ENCODE measurements at places on chromosomes 3 and 15. TPM values are rescaled to one million over a fixed set of nuclear protein-coding genes. Genes with fewer than 3 reads are reported as not detected.

TGFBR2 gene
- total RNA-seq, result 95.3 TPM

DNA sequence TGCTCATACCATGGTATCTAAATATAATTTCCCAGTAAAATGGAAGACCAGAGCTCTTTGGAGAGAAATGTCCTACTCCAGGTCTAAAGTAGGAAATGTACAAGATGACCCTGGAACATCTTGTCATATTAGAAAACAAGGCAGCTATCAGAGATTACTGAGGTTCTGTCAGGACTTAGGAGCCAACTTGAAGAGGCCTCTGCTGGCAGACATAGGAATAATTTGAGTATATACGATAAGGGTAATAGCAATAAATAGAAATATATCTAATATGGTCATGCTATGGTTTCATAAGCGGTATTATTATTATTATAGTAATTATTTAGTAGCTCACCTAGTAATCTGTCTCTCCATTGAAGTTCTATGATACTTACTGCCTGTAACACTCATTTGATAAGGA is 224.2 kb downstream of the SOX2 start:
- DNase-seq, result no peak

GRCh38 chr15:73849641-73850040 is 23.7 kb upstream of the TBC1D21 start:
- DNase-seq, result no peak

TMIE gene
- not detected for total RNA-seq

LXN gene
- total RNA-seq, result 29.7 TPM

GRCh38 chr3:16337856-16338540 is 73.0 kb downstream of the OXNAD1 start:
- DNase-seq, result no peak

DNA sequence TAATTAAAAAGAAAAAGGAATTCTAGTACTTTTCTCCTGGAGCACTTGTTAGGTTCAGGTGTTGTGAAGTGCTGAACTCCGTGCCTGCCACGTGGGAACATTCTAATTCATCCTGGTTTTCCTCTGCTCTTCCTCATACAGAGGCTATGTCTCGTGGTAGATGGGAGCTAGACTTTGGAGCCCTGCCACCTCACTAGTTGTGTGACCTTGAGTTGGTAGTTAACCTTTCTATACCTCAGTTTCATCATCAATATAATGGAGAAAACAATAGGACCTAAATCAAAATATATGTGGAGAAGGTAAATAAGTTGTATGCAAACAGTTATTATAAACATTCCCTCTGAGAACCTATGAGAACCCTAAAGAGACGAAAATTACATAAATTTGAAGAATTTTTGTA is 10.6 kb downstream of the ALAS1 start:
- no peak for DNase-seq

DNA sequence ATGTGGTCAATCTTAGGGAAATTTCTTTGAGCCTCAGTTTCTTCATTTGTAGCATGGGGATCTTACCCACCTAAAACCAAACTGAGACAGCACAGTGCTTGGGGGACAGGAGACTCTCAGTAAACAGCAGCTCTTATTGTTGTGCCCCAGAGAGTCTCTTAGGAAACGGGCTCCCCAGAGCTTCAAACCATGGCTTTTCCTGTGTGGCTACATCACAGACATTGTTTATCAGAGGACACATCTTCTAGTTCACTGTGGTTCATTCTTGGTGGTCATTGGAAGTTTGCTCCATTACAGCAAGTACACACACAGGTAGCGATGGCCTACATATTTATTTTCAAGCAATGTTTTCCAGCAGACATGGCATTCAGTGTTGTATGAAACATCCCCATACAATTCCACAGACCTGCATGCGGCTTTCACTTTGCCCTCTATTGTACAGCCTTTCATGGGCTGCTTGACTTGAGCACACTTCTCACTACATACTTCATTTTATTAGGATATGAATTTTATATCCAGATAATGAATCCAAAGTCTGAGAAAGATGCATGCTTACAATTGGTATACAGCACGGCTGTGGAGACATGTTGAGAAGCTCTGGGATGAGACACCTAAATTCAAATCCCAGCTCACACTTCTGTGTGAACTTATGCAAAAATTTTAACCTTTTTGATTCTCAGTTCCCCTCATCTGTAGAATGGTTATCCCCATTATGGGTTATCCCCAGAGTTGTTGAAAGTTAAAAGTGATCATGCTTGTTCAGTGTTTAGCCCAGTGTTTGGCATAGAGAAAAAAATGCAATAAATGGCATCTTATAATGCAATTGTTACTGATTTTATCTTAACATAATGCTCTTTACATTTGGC is 84.8 kb upstream of the ICE2 start:
- no peak for DNase-seq

DNA sequence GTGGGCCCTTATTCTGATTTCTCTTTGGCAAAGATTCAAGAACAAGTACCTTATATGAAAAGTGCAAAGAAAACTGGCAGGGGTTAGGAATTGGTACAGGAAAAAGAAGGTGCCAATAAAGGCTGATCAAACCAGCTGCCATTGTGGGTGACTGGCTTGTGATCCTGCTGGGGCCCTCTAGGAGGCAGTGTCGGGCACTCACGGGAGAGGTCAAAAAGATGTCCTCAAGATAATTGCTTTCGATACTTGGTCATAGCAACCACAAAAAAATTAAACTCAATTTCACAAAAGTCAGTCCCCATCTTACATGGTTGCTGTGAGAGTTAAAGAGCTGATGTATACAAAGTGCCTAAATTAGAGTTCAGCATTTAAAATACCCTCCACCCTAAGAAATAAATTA is 31.0 kb upstream of the CAV3 start:
- DNase-seq, result no peak

GRCh38 chr3:156409694-156410093 is 145.2 kb downstream of the SSR3 start:
- DNase-seq, result no peak

GRCh38 chr15:48631176-48631770 is 14.2 kb downstream of the FBN1 start:
- DNase-seq, result no peak

- DNase-seq, result no peak
Observed at GRCh38 chr15:70035719-70036077, 62.0 kb downstream of the TLE3 start.

DNA sequence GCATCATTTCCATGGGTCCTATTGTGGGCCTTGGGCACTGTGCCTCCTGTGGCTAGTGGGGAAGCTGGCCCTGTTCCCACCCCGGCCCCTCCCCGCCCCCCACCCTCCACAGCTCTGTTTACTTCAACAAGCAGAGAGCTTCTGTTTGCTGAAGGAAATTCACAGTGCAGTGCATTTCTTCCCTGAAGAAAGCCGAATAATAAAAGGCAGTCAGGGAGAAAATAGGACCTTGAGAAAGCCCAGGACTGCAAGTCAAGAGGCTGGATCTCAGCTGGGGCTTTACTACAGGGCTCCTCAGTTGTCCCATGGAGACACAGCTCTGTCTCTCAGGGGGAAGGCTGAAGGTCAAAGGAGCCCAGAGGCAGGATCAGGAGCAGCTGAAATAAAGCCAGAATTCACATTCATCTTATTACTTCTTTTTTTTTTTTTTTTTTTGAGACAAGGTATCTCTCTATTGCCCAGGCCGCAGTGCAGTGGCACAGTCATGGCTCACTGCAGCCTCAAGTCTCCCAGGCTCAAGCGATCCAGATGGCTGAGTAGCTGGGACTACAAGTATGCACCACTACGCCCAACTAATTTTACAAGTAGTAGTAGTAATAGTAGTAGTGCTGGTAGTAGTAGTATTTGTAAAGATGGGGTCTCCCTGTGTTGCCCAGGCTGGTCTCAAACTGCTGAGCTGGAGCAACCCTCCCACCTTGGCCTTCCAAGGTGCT is 33.0 kb upstream of the LACTB start:
- DNase-seq, result no peak

DNA sequence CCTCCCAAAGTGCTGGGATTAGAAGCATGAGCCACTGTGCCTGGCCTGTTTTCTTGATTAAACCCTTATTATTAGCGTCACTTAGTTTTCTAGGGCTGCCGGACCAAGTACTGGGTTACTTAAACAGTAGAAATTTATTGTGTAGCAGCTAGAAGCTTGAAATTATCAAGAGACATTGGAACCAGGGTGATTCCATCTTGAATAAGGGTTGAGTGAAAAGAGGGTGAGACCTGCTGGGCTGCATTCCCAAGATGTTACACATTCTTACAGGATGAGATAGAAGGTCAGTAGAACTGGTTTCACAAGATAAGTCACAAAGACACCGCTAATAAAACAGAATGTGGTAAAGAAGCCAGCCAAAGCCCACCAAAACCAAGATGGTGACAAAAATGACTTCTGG is 18.6 kb upstream of the FSTL1 start:
- no peak for DNase-seq

- DNase-seq, result no peak
Observed at GRCh38 chr3:59256230-59256629, 206.4 kb upstream of the CFAP20DC start.

GRCh38 chr3:120062474-120062873 is 31.8 kb downstream of the GSK3B start:
- no peak for DNase-seq
